Dorsolateral prefrontal cortex (tissue), 122 donors: ENCODE measurements at places on chromosomes 2 and 18. TPM values are rescaled to one million over a fixed set of nuclear protein-coding genes. Genes with fewer than 3 reads are reported as not detected.

Gene REG3A
- not detected for total RNA-seq

Gene NTSR2
- 23.2 TPM for total RNA-seq

Gene KCNG3
- total RNA-seq, result 7.1 TPM

Gene FAM161A
- 13.7 TPM for total RNA-seq

Gene OSR1
- total RNA-seq, result 2.4 TPM

Gene MOGAT1
- total RNA-seq, result 0.93 TPM

Gene EMILIN1
- 11.9 TPM for total RNA-seq

GRCh38 chr18:63237881-63238692 is 81.5 kb downstream of the BCL2 start:
- DNase-seq, result no peak

DNA sequence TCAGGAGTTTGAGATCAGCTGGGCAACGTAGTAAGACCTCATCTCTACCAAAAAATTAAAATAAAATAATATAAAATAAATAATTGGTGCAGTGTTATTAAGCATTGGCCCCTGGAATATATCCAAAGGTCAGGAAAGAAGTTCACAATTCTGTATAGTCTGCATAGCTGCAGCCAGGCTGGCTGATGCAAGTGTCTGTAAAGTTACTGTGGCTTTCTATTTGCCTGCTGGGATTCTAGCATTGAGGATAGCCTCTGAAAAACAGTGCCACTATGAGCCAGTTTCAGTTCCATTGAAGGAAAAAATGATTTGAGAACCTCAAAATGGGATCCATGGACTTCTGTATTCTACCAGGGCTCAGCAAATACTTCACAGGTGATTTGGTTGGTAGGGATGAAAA is 208.6 kb downstream of the PARD3B start:
- DNase-seq, result no peak

- no peak for DNase-seq
These were observed 44.6 kb downstream of the HAUS1 start for GRCh38 chr18:46148810-46149209.

DNA sequence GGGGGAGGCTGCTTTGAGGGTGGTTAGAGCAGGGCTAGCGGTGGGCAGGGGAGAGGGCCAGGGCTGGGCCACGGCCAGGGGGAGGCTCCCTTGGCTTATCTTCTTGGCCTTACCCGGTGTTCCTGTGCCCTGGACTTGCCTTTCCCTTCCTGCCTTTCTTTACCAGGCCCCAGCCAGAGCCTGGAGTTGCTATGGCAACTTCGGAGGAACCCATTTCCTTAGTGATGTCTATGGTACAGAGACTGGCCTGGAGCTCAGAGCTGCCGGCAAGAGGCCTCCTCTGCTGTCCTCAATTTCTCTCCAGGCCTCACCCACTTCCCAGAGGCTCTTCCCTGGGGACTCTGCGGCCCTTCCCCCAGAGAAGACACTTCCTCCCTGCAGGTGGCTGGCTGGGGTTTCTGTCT is 11.5 kb downstream of the SPEG start:
- DNase-seq, result no peak

DNA sequence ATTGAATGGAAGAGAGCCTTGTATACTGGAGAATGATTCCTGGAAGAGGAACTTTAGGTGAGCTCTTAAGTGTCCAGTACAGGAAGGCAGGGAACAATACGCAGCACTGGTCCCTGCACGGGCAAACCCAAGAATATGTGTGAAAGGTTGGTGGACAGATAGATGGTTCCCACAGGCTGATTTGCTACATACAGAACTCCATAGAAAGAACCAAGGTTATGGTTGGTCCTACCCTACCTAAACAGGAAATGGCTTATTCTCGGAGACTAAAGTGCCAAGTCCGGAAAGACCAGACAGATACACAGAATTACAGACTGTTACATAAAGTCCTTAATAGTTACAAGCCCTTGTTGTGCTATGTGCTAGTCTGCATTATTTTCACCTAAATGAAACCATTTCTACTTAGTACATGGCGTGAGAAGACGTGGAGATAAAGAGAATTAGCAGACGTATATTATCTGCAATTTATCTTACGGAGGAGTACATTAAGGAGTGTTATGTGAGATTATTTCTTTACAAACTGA is 1.2 kb downstream of the REV1 start:
- DNase-seq, result no peak

- no peak for DNase-seq
These were observed 40.5 kb downstream of the SMAD4 start for GRCh38 chr18:51070545-51070944.

DNA sequence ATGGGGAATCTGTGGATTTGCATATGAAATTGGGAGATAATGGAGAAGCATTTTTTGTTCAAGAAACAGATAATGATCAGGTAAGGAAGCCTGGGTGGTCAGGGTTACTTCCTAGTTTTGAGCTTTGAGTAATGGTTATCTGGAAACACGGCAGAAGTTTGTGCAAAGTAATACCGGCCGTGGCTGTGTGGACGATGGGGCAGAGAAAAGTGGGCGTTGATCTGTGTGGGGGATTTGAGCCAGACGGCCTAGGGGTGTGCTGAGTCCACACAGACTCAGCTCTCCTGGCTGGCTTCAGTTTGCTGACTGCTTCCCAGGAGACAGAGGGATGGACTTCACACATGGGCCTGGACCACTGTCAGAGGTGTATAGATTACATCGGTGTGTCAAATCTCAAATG is 21.3 kb downstream of the LPIN1 start:
- DNase-seq, result no peak

GRCh38 chr2:101427240-101427639 is 39.9 kb upstream of the CREG2 start:
- DNase-seq, result no peak

DNA sequence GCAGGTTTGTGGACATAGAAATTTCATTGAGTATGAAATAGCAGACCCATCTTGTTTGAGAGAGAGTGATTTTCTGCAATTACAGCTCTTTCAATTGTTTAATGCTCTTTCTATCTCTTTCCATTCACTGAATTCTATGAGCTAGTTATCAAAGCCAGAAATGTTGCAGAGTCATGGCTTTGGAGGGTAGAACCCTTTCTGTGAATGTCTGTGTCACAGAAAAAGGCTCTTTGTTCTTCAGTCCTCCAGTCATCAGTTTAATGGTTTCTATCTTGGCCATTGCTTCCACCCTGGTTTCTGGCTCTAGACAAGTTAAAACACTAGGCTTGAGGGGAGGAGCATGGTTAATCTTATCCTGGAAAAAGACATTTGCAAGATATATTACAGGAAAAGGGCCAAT is 655.0 kb downstream of the STK39 start:
- no peak for DNase-seq

GRCh38 chr18:33750366-33750765 is 172.3 kb downstream of the ASXL3 start:
- no peak for DNase-seq

DNA sequence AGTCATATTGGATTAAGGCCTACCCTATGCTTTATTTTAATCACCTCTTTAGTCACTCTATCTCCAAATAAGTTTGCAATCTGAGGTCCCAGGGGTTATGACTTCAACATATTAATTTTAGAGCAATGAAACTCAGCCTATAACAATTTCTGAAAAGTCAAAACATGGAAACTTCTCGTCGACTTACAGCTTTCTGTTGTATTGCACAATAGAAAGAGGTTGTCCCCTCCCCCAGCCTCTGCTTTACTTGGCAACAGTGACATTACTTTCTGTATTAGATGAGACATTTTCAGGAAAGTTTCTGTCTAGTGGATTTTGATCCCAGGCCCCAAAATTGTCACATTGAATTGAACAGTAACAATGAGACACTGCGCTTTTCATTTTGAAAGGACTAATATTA is 326.4 kb downstream of the THSD7B start:
- DNase-seq, result no peak
